ENCODE measurements at places on chromosomes 16 and 17. TPM values are rescaled to one million over a fixed set of nuclear protein-coding genes. Genes with fewer than 3 reads are reported as not detected.
A peak's percentile ranks its signal among the peaks of the same experiment; 100 is the strongest.

DNA sequence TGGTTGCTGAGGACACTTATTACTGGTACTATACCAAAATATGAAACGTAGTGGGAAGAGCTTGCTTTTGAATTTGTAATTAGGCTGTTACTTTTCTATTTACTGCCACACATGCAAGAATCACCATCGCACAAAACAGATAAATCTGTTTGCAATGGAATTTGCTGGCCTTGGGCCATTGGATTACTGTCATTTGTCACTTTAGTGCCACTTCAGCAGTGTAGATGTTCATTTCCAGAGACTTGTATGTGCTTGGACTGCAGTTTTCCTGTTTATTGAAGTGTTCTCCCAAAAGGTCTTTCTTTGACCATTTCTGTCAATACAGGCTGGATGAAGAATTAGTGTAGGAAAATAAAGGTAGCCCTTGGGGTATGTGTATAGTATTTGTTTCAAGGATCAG is 4.5 kb downstream of the USP10 start:
- no peak for DNase-seq

DNA sequence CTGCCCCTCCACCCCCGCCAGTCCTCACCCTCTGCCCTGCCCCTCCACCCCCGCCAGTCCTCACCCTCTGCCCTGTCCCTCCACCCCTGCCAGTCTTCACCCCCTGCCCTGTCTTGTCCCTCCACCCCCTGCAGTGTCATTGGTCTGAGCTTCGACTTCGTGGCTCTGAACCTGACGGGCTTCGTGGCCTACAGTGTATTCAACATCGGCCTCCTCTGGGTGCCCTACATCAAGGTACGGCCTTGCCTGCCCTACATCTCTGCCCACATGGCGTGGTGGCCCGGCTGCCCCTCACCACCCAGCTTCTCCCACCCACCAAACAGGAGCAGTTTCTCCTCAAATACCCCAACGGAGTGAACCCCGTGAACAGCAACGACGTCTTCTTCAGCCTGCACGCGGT is 12.0 kb downstream of the TAX1BP3 start:
- DNase-seq: no peak

- DNase-seq: no peak
Observed at GRCh38 chr16:2471016-2471652, at the start of gene NTN3. Gene NTN3 (plus strand): TSS chr16:2471297. CDS start chr16:2471702, 405 bp downstream.

DNA sequence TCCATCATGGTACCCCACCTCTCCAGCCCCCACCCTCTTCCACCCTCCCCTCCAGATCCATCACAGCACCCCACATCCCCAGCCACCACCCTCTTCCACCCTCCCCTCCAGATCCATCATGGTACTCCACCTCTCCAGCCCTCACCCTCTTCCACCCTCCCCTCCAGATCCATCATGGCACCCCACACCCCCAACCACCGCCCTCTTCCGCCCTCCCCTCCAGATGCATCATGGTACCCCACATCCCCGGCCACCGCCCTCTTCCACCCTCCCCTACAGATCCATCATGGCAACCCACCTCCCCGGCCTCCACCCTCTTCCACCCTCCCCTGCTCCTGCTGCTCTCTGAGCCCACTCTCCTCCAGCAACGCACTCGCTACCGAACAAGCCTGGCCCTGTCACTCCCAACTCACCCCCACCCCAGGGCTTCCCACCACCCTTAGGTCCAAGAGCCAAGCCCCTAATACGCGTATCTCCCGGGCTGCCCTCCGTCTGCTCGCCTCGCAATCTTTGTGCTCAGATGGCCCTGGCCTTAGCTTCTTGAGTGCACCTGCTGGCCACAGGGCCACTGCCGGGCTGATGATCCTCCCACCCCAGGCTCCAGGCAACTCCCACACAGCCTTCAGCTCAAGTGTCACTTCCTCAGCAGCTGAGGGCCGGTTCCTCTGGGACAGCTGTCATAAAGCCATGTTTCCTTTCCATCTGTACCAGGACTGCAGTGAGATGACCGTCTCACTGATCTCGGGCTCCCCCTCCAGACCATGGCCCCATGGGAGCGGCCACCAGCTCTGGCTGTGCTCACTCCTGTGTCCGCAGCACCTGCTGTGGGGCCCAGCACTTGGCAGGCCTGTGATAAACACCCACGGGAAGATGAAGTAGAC is 25.5 kb downstream of the KDM8 start:
- DNase-seq: no peak

DNA sequence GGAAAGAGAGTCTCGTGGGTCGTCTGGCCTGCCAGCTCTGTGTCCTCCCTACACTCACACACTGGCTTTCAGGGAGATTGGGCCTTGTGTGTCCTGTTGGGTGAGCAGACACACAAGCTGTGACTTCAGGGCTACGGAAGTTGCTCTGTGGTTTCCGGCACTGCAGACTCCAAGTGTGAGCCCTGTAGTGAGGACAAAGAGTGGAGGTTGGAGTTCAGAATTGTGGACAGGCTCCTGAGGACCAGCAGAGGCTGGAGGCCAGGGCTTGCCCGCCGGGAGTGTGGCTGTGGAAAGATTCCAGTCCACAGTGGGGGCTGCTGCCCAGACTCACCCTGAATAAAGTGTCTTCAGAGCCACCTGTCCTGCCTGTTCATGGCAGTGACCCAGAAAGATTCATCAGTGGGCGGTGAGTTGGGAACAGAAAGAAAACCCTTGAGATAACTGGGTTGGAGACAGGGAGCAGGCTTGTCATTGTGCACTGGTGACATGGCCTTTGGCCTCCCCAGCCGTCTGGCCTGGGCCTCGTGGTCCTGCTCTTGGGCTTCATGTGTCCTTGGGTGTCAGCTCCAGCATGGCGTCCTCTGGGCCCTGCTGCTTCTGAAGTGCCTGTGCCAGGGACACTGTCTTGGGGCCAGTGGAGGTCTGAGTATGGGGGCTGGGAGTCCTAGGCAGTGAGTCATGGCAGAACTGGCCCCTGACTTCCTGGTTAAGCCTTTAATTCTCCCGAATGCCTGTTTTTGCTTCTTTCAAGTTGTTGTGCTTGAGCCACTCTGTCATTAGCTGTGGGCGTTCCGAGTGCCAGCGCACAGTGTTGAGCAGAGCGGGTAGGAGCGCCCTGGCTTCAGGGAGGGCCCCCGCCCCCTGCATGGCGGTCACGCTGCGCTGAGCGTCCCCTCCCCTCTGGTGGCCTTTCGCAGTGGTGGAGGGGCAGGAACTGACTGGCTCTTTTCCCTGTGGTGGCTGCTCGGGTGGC is 19.9 kb upstream of the ZNF750 start:
- DNase-seq: peak; percentile 91

MMP25 gene
- total RNA-seq: 0.21 TPM

PRDM7 gene
- total RNA-seq: not detected
